ENCODE measurements at places on chromosomes 11 and 22.

DNA sequence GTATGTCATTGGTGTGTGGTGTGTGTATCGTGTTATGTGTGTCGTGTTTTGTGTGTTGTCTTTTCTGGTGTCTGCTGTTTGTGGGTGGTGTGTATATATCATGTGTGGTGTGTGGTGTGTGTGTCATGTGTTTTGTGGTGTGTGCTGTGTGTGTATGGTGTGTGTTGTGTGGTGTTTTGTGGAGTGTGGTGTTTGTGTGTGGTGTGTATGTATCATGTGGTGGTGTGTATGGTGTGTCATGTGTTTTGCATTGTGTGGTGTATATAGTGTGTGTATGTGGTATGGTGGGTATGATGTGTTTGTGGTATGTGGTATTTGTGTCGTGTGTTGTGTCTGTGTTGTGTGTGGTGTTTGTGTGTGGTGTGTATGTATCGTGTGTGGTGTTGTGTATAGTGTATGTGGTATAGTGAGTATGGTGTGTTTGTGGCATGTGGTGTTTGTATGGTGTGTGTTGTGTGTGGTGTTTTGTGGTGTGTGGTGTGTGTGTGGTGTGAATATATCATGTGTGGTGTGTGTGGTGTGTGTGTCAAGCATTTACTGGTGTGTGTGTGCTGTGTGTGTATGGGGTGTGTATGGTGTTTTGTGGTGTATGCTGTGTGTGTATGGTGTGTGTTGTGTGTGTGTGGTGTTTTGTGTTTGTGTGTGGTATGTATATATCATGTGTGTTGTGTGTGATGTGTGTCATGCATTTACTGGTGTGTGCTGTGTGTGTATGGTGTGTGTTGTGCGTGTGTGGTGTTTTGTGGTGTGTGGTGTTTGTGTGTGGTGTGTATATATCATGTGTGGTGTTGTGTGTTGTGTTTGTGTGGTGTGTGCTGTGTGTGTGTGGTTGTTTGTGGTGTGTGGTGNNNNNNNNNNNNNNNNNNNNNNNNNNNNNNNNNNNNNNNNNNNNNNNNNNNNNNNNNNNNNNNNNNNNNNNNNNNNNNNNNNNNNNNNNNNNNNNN is 12.7 kb downstream of the PIM3 start:
- no peak for DNase-seq

- no peak for DNase-seq
These were observed 316.2 kb downstream of the SOX6 start for GRCh38 chr11:16040151-16040550.

GRCh38 chr11:2447951-2448650 is 3.3 kb downstream of the KCNQ1 start:
- no peak for DNase-seq

GRCh38 chr11:38582151-38582550 is 1984.1 kb upstream of the RAG2 start:
- no peak for DNase-seq

- no peak for DNase-seq
These were observed 9.7 kb downstream of the MRGPRD start for GRCh38 chr11:68970921-68971636.

DNA sequence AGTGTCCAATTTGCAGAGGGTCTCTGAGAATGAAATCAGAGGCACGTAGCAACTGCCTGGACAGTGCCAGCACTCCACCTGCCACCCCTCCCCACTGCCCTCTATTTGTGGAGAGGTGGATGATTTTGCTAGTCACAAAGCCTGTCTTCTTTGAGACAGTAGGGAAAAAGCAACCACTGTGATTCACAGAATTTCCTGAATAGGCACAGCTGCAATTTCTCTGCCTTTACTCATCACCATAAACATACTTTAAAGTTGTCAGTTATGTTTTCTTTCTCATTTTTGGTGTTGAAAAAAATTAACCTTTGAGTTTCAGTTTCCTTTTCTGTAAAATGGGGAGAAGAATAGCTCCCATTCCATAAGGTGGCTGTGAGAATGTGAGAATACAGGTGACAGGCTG is 134.3 kb downstream of the TEAD1 start:
- DNase-seq, result no peak

DNA sequence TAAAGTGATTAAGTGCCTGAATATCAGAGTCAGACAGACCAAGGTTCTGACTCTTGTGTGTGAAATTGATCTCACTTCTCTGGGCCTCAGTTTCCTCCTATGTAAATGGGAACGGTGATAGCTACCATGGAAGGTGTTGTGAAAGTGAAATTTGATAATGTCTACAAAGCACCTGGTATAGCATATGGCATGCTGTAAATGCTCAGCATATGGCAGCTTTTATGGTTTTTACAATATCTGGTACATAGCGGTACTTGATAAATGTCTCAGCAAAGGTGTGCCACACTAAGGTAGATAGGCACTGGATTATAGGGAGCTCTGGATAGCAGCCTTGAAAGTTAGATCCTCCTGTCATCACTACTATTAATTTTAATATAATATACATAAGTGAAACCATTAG is 19.9 kb downstream of the POU2AF2 start:
- no peak for DNase-seq

DNA sequence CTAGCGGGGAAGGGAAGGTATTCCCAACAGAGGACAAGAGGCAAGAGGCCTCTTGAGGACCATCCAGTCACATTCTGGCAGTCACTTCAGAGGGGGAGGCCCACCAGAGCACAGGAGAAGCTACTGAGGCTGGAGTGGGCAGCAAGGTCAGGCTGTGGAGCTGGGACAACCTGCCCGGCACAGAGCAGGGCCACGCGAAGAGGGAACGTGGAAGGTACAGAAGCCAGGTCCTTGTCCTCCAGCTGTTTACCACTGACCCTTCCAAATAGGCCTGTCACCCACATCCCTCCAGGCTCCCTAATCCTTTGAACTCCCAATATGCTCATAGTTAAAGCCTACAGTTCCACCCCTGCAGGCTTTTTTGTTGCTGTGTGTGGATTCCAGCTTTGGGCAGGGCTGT is 76.9 kb downstream of the IGLL1 start:
- DNase-seq, result no peak

- no peak for DNase-seq
These were observed 12.2 kb upstream of the SERPING1 start for GRCh38 chr11:57585301-57585700.

DNA sequence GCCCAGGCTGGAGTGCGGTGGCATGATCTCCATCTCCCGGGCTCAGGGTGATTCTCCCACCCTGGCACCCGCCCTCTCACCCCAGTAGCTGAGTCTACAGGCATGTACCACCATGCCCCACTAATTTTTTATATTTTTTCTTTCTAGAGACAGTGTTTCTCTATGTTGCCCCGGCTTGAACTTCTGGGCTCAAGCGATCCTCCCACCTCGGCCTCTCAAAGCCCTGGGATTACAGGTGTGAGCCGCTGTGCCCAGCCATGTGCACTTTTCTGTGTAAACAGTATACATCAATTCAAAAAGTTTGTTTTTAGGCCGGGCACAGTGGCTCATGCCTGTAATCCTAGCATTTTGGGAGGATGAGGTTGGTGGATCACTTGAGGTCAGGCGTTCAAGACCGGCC is 14.7 kb downstream of the GRIK4 start:
- DNase-seq, result no peak

DNA sequence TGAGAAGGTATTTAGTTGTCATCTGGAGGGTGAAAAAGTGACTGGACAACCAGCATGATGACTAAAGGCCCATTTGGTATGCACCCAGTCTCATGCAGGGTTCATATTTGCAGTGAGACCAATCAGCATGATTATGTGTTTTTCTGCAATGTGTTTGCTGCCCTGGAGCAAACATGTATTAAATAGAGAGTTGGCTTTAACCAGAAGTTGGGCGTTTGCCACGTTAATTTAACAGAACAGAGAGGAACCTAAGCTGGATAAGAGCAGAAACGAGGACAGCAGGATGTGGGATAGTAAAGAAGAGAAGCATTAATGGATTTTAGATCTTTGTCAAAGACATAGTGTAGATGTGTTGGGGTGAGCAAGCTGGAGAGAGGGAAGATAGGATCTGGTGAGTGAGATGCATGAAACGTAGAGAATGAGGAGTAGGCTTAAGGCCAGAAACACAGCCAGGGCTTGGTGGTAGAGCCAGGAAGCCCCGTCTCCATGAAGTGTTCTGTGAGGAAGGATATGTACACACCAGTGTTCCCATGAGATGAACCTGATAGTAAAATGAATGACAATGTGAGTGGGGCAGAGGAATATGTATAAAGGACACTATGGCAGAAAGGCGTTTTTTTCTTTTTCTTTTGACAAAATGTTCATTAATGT is 164.0 kb upstream of the PDGFD start:
- no peak for DNase-seq

DNA sequence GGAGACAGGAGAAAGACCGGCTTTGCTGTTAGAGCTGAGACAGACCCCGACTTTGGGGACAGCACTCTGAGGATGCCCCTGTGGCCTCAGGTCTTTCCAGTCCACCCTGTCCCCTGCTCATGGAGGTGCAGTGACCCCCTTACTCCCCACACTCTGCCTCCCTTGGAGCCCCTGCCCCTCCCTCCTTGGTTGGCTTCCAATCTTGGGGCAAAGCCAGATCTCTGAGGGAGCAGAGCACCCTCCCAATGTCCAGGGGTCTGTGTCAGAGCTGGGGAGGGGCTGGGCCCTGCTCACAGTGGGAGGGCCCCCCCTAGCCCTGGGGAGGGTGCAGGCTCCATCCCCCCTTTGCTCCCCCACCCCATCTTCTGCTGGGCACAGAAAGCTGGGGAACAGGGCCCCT is 50.0 kb downstream of the IGLL1 start:
- no peak for DNase-seq

DNA sequence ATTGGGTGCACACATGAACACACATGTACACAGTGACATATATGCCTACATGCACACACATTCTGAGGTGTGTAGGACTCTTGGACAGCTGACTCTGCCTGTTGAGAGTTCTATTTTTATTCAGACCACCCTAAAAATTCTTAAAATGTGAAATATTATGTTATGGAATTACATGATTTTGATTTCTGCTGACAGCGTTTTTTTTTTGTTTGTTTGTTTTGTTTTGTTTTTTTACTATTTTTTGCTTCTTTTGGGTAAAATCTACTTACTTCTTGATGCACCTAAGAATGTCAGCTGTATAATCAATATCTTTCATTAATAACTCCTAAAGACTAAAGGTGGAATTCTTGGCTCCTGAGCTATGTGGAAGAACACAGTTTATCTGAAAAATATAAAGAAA is 64.0 kb downstream of the ANO5 start:
- DNase-seq, result no peak

DNA sequence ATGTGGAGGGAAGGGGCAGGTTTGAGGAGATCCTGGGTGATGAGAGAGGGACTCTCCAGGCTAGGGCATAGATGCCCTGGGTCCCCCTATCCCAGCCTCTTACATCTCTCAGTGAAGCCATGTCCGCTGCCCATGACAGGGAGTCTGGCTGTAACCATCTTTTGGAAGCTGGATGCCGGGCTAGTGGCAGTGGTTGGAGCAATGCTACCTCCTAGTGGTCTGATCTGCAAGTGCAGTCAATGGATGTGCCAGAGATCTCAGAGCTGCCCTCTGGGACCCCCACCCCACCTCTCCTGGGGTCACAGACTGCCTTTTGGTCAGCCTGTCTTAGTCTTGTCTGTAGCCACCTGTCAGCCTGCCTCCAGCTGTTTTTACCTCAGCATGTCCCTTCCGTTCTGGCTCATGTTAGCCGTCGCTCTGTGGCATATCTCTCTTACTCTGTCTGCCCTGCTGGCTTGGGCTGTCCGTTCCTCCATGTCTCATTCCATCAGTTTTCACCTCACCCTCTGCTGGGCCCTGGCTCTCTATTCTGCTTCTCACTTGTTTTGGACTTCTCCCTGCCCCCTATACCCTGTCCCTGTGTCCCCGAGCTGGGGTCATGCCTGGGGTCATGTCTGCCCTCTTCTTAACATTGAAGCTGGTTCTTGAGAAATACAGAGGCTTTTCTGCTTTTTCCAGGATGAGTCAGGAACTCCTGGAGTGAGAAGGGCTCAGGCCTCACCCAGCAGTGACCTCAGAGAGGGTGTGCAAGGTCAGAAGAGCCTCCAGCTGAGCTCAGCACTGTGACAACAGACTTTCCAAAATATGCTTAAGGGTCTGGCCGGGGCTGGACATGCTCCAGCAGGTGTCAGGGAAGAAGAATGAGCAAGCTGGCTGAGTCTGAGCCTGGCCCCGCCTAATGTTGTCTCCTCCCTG is 52.0 kb upstream of the THY1 start:
- peak; percentile 73 for DNase-seq

DNA sequence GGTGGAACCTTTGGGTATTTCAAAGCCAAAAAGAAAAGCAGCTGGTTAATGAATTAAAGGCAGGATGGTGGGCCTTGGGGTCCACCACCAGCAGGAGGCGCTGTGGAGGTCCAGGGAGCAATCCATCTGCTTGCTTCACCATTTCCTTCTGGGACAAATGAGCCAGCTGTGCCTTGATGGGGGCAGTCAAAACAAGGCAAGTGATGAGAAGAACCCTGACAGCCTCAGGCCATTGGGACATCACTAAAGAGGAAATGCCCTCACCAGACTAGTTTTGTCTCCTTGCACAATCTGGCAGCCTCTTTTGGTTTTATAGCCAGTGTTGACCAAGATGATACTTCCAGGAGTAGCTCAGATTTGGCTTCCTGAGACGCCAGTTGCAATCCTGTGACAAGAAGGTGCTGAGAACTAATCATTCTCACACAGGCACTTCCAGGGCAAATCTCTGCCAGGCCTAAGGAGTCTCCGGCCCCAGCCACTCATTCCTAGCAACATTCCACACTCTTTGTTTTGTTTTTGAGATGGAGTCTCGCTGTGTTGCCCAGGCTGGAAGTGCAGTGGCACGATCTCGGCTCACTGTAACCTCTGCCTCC is 38.2 kb upstream of the WEE1 start:
- peak; percentile 63 for DNase-seq
